ENCODE measurements at places on chromosomes 11 and 22.
A peak's percentile ranks its signal among the peaks of the same experiment; 100 is the strongest.

DNA sequence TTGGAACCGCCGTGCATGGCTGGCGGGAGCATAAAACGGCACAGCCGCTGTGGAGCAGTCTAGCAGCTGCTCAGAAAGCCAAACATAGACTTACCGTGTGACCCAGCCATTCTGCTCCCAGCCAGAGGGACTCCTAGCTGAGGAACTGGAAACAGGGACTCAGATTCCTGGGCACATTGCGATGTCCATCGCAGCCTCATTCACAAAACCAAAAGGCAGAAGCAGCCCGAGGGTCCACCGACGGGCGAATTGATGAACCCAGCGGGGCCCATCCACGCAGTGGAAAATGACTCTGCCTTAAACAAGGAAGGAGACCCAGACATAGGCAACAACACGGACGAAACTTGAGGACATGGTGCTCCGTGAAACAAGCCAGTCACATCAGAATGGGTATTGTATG is 5.7 kb upstream of the MUC5B start:
- DNase-seq = no peak

DNA sequence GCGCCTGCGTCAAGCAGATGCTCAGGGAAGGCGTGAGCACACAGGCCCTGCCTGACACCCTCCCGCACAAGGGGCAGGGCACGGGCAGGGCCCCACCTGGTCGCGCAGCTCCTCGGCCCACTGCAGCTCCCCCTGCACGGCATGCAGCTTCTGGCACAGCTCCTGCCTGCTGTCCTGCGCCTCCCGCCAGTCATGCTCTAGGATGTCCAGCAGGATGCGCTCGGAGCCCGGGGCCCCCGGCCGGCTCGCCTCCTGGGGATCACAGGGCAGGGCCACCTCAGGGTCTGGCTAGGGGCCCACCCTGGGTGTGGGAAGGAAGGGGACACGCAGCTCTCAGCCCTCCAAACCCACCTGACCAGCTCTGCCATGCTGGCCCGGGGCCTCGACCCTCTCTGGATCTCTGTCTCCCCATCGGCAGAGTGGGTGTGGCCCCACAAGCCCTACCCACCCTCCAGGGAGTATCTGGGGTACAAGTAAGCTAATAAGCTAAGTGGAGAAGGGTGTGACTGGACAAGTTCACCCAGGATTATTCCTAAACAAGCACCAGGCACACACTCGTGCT is 10.7 kb downstream of the CARD10 start:
- DNase-seq = no peak

DNA sequence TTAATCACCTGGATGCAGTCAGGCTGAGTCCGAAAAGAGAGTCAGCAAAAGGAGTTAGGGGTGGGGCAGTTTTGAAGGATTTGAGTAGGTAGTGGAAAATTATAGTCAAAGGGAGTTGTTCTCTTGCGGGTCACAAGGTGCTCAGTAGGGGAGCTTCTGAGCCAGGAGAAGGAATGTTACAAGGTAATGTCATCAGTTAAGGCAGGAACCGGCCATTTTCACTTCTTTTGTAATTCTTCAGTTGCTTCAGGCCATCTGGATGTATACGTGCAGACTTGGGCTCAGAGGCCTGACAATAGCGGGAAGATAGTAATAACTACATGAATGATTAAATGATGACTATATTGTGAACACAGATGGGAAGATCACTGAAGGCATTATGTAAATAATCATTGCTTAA is 6.2 kb downstream of the SC5D start:
- no peak for DNase-seq

DNA sequence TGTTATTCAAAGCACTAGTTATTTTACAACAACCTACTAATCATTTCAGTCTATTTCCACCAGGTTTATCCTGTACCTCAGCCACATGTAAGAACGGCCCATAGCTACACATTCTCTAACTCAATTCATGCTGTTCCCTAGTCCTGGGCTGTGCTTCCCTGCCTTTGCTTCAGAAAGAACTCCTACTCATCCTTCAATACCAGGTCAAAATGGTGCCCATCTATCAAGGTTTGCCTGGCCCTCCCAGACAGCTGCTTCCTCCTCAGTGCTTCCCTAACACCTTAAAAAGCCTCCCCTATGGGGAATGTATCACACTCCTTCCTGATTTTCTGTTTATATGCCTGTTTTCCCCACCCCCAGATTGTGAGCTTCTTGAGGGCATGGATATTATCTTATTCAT is 400.7 kb downstream of the MN1 start:
- DNase-seq = no peak

- DNase-seq = peak; percentile 3
Measured at GRCh38 chr11:9153651-9154050, 62.3 kb upstream of the SCUBE2 start.
